ENCODE measurements at places on chromosomes 5 and 9. TPM values are rescaled to one million over a fixed set of nuclear protein-coding genes. Genes with fewer than 3 reads are reported as not detected.

Gene GMCL2
- not detected for total RNA-seq

GRCh38 chr5:149268928-149269557, 2.6 kb upstream of the AFAP1L1 start:
- H3K4me3 ChIP-seq, result no peak overlapping the region
- H3K27ac ChIP-seq, result no peak overlapping the region
- peaks cover 14% of the 10 kb centered on the region for H3K4me1 ChIP-seq
- H3K36me3 ChIP-seq, result no peaks in the 10 kb centered on the region
- peak; percentile 67 for DNase-seq
- peaks cover 19% of the 10 kb centered on the region for H3K27me3 ChIP-seq

DNA sequence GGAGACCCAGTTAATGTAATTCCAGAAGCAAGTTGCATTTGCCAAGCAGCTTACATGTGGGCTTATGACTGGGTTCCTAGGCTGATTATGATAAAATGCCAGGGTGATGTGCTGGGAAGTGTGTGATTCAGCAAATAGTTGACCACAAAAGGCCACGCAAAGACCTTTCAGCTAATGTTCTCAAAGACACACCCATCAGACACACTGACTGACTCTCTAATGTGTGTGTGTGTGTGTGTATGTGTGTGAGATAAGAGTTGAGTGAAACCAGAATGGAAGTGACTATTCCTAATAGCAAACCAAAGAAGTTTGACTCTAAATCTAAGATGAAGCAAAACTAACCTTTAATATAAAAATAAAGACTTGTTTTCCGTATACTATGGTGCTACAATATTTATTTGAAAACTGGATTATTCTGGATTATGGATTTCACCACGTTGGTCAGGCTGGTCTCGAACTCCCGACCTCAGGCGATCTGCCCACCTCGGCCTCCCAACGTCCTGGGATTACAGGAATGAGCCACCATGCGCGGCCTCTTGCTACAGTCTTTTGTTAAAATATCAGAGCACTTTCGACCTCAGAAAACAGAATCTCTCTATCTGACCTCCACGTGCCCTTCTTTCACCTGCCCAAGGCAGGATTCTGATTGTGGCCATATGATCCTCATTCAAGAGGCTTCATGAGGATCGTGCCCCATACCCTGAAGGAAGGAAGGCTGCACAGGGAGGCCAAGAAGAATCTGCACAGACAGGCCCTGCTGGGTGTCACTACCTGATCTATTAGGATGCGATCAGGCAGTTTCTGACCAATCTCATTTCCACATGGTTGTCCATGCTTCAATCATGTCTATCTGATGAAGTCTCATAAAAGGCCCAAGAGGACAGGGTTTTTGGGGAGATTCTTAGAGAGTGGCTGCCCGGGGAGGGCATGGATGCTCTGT, 75.6 kb downstream of the USP20 start:
- H3K27ac ChIP-seq, result no peak overlapping the region
- H3K27me3 ChIP-seq, result no peaks in the 10 kb centered on the region
- DNase-seq, result no peak
- no peak overlapping the region for H3K4me3 ChIP-seq
- peaks cover 11% of the 10 kb centered on the region for H3K36me3 ChIP-seq
- no peaks in the 10 kb centered on the region for H3K4me1 ChIP-seq

DNA sequence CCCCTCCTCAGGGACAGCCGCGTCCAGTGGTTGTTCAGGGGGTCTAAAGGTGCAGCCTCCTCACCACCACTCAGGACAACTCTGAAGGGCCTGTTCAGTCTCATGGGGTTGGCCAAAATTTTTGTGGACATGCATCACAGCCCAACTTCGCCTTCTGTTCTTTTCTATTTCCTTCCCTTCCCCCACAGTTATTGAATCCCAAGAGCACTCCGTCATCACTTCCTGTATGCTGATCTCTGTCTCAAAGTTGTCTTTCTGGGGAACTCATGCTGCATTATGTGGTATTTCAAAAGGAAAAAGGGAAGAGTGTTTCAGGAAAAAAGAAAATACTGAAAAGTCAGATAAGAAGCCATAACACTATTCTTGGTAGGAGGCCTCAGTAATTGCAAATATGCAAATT, 355.4 kb downstream of the CAAP1 start:
- no peak overlapping the region for H3K4me3 ChIP-seq
- no peak for DNase-seq
- no peak overlapping the region for H3K27ac ChIP-seq

DNA sequence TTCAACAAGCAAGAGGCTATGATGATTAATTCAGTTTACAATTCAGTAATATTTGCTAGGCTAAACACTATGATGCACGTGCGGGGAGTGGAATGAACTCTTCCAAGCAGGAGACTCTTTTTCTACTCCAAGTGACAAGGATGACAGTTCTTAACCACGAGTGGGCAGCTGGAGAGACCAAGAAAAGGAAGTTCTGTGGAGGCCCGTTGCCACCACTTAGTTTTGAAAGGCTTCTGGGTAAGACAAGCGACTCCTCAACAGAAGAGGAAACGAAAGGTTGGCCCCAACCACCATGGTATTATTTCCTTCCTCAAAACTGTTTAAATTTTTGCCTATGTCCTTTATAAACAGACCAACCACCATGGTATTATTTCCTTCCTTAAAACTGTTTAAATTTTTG, 2.8 kb downstream of the DCAF12 start:
- no peaks in the 10 kb centered on the region for H3K27me3 ChIP-seq
- DNase-seq, result no peak
- peaks cover 7% of the 10 kb centered on the region for H3K36me3 ChIP-seq
- H3K27ac ChIP-seq, result no peak overlapping the region

Gene PARP8
- total RNA-seq, result 18.2 TPM

Gene PCDHGA2
- total RNA-seq, result 0.95 TPM

Gene SCGB3A1
- not detected for total RNA-seq

Gene GLRA1
- total RNA-seq, result not detected

DNA sequence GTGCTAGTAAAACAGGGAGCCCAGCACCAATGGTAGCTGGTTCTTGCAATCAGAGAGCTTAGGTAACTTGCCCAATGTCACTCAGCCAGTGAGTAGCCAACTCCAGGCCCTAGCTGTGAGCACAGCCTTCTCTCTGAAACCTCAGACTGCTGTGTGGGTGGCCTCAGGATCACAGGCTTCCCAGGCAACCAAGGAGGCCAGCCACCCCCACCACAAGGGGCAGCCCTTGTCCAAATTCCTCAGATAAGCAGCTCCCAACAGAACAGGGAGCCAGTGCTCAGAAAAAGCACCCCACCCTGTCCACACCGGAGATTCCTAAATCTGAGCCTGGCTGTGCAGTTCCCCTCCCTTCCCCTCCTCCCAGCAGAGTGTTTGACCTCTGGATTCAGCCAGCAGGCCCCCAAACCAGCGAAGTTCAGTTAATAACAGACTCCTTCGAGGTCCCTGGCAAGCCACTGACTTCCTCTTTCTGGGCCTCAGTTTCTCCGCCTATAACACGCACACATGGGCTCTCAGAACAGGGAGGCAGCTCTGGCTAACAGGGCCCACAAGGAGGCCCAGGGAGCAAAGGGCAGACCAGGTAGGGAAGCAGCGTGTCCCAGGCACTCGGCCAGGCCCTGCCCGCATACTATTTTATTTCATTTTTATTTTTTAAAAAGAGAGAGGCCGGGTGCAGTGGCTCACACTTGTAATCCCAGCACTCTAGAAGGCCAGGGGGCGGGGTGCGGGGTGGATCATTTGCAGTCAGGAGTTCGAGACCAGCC, 2.7 kb downstream of the EEIG1 start:
- DNase-seq, result peak; percentile 87
- no peaks in the 10 kb centered on the region for H3K36me3 ChIP-seq
- H3K27me3 ChIP-seq, result no peaks in the 10 kb centered on the region
- H3K4me3 ChIP-seq, result peak overlapping the region; percentile 99
- H3K4me1 ChIP-seq, result peaks cover 68% of the 10 kb centered on the region

DNA sequence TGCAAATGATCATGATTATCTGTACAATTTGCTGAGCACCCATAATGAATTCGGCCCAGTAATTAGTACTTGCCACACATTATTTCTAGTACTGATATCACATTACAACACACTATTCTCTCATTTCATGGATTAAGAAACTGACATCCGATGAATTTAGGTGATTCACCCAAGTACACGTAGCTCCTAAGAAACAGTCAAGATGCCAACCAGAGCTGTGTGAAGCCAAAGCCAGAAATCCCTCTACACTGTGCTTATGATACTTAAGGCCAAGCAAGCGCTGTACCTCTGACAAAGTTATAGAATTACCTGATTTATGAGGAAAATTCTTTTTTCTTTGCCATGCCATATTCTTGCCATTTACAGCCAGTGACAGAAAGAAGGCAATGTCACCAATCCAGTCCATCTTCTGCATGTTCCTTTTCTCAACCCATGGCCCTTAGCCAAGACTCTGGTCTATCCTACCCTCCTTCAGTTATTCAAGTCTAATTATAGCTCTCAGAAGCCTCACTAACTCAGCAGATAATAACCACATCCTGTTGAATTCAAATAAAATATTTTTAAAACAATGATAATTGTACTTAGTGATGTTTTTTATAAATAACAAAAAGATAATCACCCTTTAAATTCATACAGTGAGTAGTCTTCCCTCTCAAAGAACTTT, 74.3 kb upstream of the PTGER4 start:
- no peak overlapping the region for H3K27ac ChIP-seq
- no peaks in the 10 kb centered on the region for H3K36me3 ChIP-seq
- no peak overlapping the region for H3K4me3 ChIP-seq
- H3K27me3 ChIP-seq, result no peaks in the 10 kb centered on the region
- peak; percentile 38 for DNase-seq

DNA sequence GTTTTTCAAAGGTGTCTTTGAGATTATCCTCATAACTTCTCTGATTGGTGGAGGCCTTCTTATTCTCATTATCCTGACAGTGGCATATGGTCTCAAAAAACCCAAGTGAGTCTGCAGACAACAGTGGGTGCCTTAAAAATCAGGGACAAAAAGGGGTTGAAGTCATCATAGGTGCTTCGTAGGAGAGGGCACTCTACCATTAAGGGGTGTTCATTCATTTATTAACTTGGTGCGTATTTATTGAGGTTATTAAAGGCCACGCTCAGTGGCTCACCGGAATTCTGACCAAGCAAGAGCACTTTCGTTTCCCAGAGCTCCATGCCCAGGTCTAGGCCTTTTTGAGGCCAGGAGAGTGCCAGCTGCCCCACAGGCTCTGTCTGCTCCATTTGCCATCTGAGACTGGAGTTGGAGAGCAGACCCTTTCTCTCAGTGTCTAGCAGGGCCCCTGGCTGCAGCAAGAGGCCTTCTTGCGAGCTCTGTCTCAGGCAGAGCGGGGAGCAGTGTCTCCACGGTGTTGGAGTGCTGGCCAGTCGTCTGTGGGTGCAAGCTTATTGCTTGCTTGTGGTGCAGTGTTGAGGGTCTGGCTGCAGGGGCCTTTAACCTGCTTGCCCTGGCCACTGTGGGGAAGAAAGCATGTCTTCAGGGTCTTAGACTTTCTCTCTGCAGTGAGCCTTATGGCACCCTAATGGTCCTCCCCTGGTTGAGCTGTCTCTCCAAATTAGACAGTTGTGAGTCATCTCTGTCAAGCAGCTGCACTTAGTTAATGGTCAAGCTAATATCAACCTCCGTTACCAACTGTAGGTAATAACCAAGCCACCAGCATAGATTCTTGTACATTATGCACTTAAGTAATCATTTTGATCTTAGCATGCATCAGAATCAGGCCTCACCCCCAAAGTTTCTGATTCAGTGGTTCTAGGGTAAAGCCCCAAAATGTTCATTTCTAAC, 62.6 kb downstream of the IL31RA start:
- H3K27ac ChIP-seq, result no peak overlapping the region
- peaks cover 7% of the 10 kb centered on the region for H3K4me1 ChIP-seq
- no peak overlapping the region for H3K4me3 ChIP-seq
- no peaks in the 10 kb centered on the region for H3K27me3 ChIP-seq
- no peaks in the 10 kb centered on the region for H3K36me3 ChIP-seq
- no peak for DNase-seq

DNA sequence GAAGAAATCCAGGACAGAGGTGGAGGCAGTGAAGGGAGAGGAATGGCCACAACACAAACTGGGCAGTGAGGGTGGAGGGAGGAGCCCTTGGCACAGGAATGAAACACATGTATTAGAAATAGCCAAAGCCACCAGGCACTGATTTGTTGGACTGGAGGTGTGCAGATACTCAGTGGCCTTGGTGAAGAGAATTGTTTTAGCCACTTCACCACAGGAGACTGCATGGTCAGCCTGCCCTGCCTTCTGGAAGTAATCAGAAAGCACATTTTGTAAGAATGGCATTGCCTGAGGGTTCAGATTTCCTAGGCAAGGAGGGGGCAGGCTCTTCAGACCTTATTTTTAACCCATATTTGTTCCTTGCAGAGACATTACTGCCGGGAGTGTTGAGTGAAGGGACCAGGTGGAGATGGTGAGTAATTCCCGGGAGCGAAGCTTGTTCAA, 2.2 kb downstream of the SGCD start:
- H3K27ac ChIP-seq, result no peak overlapping the region
- no peaks in the 10 kb centered on the region for H3K27me3 ChIP-seq
- H3K4me1 ChIP-seq, result peaks cover 29% of the 10 kb centered on the region
- H3K4me3 ChIP-seq, result no peak overlapping the region

DNA sequence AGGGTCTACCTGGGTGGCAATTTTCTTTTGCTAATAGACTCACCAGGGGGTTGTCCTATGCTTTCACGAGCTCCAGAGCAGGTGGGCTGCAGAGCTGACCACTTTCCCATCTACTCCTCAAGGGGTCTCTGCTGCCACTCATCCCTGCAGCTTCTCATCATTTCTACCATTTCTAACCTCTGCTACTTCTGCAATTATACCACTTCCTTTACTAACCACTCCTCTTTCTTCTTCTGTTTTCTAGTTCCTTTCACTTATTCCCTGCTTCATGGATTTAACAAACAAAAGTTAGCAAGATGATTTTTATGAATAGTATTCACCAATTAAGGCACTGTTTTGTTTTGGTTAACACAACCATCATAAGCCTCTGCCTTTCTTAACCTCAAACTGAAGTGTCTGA, 34.5 kb upstream of the NIPBL start:
- no peak for DNase-seq
- H3K27me3 ChIP-seq, result no peaks in the 10 kb centered on the region
- no peaks in the 10 kb centered on the region for H3K4me1 ChIP-seq
- H3K27ac ChIP-seq, result no peak overlapping the region
- no peaks in the 10 kb centered on the region for H3K36me3 ChIP-seq

Gene PAPPA
- 0.80 TPM for total RNA-seq

Gene MYO10
- 9.3 TPM for total RNA-seq

Gene PGM5
- total RNA-seq, result 75.3 TPM

Gene SLC25A2
- total RNA-seq, result not detected

Gene GNAQ
- total RNA-seq, result 32.8 TPM

DNA sequence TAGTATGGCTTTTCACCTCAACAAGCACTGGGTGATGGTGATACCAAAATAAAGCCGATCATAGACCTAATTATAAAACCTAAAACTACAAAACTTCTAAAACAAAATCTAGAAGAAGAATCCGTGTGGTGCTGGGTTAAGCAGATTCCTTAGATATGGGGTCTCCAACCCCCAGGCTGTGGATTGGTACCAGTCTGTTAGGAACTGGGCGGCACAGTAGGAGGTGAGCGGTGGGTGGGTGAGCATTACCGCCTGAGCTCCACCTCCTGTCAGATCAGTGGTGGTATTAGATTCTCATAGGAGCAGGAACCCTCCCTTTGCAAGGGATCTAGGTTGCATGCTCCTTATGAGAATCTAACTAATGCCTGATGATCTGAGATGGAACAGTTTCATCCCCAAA, 33.2 kb downstream of the MRPS27 start:
- DNase-seq, result no peak
- no peaks in the 10 kb centered on the region for H3K36me3 ChIP-seq
- no peak overlapping the region for H3K4me3 ChIP-seq
- no peaks in the 10 kb centered on the region for H3K27me3 ChIP-seq
